ENCODE measurements at places on chromosomes 3 and 15. TPM values are rescaled to one million over a fixed set of nuclear protein-coding genes. Genes with fewer than 3 reads are reported as not detected.

GRCh38 chr3:126116526-126116925, 32.6 kb upstream of the SLC41A3 start:
- H3K4me1 ChIP-seq, result no peaks in the 10 kb centered on the region
- no peak overlapping the region for H3K27ac ChIP-seq
- H3K36me3 ChIP-seq, result no peaks in the 10 kb centered on the region
- no peak overlapping the region for H3K4me3 ChIP-seq

DNA sequence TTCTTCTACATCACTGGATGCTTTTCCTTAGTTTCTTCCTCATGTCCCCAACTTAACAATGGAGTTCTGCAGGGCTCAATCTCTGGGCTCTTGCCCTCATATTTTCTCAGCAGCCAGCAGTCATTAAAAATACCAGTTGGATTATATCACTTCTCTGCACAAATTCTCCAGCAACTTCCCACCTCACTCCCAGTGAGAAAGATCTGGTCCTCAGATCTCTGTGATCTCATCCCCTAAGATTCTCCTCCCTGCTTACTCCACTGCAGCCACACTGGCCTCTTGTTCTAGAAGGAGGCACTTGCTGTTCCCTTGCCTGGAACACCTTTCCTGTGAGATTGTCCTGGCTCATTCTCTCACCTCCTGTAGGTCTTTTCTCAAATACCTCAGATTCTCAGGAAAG, 6.1 kb downstream of the ERICH6 start:
- H3K4me1 ChIP-seq, result no peaks in the 10 kb centered on the region
- no peak overlapping the region for H3K27ac ChIP-seq
- no peaks in the 10 kb centered on the region for H3K27me3 ChIP-seq
- no peak overlapping the region for H3K4me3 ChIP-seq

Gene PCOLCE2
- total RNA-seq, result 0.41 TPM

Gene GUCA1C
- not detected for total RNA-seq
